ENCODE measurements at places on chromosomes 1 and 21.
A peak's percentile ranks its signal among the peaks of the same experiment; 100 is the strongest.

DNA sequence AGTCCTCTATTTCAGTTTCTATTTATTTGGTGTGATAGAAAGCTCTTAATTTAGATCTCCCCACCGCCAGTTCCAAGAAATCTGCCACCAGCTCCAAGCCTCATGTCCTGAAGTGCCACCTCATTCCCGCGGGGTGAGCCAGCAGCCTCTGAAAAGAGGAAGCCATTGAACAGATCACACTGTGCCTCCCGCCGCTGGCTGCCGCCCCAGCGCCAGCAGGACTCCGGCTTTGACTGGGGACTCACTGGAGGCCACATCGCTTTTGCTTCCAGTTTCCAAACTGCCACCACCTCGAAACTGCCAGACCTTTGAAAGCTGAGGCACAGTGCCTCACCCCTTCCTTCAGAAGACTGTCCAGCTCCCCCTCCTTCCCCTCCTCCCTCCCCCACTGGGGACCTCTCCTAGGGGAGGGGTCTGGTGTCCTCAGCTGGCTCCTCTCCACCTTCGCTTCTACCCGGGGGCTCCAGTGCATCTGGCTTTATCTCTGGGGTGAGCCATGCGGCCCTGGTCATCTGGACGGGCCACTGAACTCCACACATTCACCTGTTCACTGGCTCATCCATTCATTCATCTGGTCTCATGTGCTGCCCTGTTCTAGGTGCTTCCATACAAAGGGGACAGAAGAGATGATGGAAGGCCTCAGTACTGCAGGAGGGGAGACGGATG is 58.9 kb downstream of the VPS26C start:
- DNase-seq = no peak

DNA sequence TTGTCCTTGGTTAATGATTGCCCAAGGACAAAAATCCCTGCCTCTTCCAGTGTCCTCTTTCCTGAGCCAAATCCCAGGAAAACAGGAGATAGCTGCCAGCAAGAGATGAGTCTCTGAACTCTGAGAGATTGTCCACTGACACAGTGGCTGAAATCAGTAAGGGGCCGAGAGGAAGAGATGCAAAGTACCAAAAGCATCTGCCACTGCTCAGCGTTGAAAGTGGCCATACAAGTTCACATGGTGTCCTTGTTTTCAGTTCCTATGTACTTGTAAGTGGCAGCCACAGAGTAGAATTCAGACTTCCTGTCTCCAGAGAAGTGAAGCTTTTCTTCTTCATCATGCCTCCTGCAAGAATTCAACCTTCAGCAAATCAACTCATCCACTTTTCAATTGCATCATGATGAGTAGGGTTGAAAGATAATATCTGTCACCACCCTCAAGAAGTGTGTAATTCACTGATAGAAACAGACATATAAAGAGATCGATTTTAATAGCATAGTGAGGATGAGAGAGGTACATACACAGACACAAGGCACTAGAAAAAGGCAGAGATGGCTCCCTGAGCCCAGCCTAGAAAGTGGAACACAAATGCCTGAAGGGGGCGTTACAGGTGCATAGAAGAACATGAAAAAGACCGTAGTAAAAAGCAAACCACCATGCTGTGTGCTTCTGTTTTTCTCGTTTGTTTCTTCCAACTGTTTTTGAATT is 185.8 kb downstream of the MRPL39 start:
- DNase-seq = peak; percentile 20

GRCh38 chr1:215878128-215878527 is 311.0 kb downstream of the KCTD3 start:
- no peak for DNase-seq

GRCh38 chr21:45640888-45641479 is 2.5 kb upstream of the PCBP3 start:
- no peak for DNase-seq
